ENCODE measurements at places on chromosomes 3 and 15.
A peak's percentile ranks its signal among the peaks of the same experiment; 100 is the strongest.

GRCh38 chr15:67843571-67844387 lies 3.9 kb upstream of the RNU6-1 start:
- DNase-seq = no peak

DNA sequence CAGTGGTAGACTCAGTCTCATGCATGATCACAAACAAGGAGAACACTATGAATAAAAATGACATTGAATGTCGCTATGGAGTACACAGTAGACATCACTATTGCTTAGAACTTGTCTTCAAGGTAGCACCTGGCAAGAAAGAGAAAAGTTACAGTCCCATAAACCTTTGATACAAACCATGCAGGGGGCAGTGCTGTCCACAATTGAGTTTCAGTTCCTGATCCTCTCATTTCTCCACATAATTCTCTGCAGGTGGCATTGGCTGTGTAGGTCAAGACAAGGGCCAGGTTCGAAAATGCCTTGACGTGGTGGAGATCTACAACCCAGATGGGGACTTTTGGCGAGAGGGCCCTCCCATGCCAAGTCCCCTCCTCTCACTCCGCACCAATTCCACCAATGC lies 47.9 kb downstream of the KBTBD12 start:
- DNase-seq = no peak

- DNase-seq = no peak
These were observed 162.0 kb downstream of the CHSY1 start for GRCh38 chr15:101089579-101090427.

DNA sequence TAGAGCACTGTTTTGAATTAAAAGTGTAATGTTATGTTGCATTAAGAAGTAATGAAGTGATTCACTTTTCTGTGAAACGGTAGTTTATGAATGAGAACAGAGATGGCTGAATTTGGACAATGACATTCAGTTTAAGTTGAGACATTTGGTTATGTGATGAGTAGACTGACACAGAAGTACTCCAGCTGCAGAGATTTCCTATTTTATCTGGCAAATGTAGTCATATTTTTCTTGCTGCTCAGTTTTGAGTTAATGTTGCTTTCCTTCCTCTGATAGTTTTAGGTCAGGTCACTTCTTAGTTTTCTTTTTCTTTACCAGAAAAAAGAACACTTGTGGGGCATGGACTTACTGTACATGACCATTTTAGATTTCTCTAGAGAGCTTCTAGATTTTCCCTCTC lies 51.2 kb downstream of the ASB7 start:
- DNase-seq = no peak

- no peak for DNase-seq
These were observed 39.2 kb upstream of the HERC1 start for GRCh38 chr15:63872759-63873510.

- no peak for DNase-seq
These were observed 32.2 kb upstream of the SGO1 start for GRCh38 chr3:20218215-20218614.

DNA sequence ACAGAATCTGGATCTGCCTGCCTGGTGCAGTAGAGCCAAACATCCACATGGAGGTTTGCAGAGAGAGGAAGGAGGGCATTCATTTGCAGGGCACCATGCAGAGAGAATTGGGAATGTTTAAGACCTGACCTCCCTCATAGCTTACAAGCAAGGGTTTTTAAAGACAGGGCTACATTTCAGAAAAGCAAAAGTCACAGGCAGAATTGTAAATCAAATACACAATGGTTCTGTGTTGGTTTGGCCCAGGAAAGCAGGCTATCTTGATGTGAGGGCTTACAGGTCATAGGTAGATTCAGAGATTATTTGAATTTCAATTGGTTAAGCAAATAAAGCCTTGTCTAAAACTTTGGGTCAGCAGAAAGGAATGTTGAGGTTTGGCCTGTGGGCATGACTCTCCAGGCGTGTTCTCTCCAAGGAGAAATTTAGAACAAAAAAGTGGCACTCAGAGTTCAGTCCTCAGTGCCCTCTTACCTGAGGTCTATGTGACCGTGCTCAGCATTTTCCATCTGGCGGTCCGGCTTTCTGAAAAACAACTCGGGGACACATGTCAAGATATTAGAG lies 91.5 kb downstream of the CD47 start:
- DNase-seq = no peak

GRCh38 chr15:87739081-87739480 lies 517.5 kb downstream of the NTRK3 start:
- DNase-seq = no peak

DNA sequence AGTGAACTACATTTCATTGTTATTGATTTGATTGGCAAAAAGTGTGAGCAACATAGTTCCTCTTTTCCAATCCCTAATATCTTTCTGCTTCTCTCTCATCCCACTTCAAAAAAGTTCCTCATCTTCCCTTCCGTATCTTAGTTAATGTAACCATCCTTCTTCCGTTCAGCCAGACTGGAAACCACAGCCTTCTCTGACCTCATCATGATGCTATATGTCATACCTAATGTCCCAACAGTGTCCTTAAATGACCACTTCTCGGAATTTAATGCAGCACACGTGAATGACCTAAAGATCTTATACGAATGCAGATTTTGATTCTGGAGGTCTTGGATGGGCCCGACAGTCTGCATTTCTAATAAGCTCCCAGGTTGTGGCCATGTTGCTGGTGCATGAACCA lies 320.3 kb upstream of the SATB1 start:
- DNase-seq = no peak

GRCh38 chr15:95304151-95304946 lies 1026.2 kb upstream of the NR2F2 start:
- DNase-seq = no peak

DNA sequence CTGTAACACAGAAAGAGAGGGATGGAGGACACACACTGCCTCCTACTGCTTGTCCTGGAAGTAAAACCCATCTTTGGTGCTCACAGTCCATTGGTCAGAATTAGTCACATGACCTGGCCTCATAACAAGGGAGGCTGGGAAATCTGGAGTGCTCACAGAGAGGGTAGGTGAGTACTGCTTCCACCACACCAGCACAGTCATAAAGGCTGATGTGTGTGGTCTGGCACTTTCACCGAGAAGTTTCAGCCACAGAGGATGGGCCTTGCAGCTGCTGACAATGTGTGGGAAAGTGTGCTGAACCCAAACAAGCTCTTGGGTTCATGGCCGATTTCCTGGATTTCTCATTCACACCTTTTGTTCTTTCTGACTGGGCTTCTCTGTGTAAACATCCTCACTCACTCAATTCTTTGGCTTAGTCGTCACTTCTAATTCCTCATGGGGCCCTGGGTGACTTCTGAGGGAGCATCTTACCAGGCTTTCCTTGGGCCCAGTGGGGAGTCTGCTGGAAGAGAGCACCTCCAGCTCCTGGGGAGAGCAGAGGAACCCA lies 100.7 kb downstream of the ASB7 start:
- no peak for DNase-seq

- no peak for DNase-seq
These were observed 3.6 kb downstream of the GALNT15 start for GRCh38 chr3:16177962-16178627.

DNA sequence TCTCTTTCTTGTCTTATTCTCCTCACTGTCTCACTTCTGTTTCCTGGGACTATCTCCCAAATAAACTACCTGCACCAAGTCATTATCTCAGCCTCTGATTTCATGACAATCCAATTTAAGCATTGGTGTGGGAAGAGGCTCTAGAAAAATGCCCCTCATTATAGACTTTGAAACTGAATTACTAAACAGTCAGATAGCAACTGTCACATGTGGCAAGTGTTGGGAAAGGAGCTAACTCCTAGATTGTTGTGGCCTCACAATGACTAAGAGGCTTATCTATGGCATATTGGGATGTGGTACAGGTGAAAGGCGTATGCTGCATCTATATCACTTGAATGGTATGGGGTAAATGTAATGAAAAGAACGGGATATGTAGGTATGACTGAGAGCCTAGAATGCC lies 103.5 kb upstream of the CCDC54 start:
- no peak for DNase-seq

DNA sequence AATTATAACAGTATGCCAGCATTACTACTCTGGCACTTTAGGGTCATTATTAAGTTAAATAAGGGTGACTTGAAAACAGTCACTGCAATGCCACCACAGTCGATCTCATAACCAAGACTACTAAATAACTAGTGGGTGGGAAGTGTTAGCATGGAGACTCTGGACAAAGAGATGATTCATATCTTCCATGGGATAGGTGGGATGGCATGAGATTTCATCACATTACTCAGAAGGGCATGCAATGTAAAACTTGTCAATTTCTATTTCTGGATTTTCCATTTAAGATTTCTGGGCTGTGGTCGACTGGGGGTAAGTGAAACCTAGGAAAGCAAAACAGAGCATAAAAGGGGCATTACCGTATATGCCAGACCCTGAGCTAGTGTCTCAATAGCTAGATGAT lies 538.9 kb upstream of the GRM7 start:
- DNase-seq = no peak

DNA sequence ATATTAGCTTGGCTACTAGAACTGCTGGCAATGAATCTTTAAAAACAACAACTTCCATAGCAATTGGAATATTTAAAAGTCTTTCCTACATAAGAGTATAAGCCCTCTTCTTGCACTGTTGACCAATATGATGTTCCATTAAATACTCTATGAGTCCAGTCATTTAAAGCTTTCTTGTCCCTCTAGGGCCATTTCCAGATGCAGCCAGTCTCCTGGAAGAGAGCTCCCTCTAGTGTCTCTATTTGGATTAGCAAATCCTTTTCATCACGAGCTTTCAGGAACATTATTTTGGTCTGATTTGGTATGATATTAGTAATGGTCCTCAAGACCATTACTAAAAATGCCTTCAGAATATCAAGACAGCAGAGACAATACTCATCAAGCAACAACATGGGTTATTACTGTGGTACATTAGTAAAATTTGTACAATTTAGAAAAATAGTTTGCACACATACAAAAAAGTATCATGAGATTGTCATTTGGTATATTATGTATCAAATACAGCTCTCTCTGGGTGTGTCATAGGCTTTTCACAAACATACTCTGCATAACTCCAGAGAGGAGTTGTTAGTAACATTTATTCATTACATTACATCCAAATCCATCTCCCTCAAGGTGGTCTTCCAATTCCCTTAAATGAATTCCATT lies 101.3 kb downstream of the DPH6 start:
- DNase-seq = no peak

- no peak for DNase-seq
These were observed 183.7 kb upstream of the NAALADL2 start for GRCh38 chr3:174675406-174675805.

DNA sequence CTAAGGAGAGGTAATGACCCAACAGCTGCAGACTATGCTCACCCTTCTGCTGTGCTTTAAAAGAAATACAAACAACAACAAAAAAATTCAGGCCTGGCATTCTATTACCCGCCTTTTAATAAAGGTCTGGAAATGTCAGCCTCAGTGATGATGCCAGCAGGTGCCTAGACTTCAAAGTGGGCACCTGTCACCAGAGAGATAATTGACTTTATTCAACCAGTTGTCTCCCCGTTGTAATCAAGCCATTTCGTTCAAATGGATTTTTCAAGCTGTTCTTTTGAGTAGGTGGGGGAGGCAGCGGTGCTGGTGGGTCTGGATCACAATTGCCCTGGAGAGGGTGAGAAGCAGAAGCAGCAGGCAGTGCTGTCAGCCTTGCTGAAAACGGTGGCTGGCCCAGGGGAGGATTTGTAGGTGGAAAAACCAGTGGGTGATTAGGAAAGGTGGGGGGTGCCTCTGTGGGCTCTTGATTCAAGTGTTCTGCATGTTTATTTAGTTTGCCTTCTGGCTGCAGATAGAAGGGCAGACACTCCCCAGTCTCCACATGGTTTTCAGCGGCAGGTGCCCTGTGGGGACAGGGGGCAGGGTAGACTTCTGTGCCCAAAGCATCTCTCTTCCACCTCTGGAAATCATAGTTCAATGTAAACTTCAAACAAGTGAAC lies 300.2 kb upstream of the SLCO3A1 start:
- DNase-seq = peak; percentile 92

GRCh38 chr3:146502887-146503460 lies 33.6 kb upstream of the PLSCR2 start:
- DNase-seq = no peak

- no peak for DNase-seq
These were observed 1260.4 kb downstream of the ROBO1 start for GRCh38 chr3:78507196-78507984.

GRCh38 chr3:81503026-81503425 lies 258.4 kb downstream of the GBE1 start:
- DNase-seq = no peak

DNA sequence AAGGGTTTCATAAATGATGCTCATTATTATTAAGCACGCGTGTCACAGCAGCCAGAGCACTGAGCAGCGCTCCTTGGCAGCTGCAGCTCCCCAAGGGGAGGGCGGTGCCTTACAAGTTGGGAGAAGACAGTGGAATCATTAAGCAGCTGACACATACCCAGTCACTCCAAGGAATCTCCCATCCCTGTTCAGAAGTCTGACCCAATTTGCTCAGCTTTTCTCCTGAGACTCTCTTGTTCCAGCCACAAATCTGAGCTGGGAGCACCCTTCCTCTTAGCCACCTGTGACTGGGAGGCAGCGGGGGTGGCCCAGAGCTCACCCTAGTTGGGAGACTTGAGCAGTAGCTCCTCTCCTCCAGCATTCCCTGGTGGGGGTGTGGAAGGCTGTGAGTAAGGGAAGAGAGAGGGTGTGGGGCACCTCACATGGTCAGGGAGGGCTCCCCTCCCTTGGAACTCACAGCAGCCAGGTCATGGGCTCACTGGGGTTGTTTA lies 64.3 kb downstream of the DUT start:
- DNase-seq = no peak

DNA sequence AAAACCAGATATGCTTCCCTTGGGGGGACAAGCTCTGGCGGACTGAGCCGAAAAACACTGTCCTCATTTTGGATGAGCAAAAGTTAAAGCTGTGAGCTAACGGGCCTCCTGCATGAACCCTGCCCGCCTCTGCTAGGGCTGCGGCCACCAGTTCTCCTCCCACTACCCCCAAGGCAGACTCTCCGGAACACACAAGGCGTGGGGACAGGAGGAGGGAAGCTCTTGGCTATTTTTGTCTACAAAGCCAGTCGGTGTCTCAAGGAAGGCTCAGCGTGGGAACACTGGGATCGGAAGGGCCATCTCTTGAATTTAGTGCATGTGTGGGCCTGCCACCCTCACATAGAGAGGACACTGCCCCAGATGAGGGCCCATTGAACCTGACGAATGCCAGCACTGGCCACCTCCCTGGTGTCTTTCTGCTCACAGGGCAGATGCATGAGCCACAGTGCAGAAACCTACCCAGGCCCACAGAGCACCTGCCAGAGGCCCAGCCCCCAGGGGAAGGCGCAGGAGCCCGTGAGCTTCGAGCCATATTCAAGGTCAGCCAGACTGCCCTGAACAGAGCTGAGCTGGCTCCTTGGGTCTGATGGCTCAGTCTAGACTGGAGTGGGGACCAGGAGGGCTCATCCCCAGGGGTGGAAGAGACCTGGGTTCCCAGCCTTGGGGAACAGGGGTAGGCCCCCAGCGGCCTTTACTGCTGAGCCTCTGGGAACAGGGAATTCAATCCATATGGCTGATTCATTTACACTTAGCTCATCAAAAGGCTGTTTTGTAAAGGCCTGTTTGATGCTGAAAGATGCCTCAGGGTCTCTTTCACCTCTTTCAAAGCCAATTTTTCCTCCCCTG lies 38.3 kb downstream of the HCN4 start:
- DNase-seq = no peak
